ENCODE measurements at places on chromosomes 2 and 18. TPM values are rescaled to one million over a fixed set of nuclear protein-coding genes. Genes with fewer than 3 reads are reported as not detected.
A peak's percentile ranks its signal among the peaks of the same experiment; 100 is the strongest.

GRCh38 chr2:236341067-236341466, 76.9 kb upstream of the ASB18 start:
- no peaks in the 10 kb centered on the region for H3K36me3 ChIP-seq
- peaks cover 14% of the 10 kb centered on the region for H3K27me3 ChIP-seq
- H3K4me3 ChIP-seq, result no peak overlapping the region
- DNase-seq, result no peak
- no peak overlapping the region for H3K27ac ChIP-seq

DNA sequence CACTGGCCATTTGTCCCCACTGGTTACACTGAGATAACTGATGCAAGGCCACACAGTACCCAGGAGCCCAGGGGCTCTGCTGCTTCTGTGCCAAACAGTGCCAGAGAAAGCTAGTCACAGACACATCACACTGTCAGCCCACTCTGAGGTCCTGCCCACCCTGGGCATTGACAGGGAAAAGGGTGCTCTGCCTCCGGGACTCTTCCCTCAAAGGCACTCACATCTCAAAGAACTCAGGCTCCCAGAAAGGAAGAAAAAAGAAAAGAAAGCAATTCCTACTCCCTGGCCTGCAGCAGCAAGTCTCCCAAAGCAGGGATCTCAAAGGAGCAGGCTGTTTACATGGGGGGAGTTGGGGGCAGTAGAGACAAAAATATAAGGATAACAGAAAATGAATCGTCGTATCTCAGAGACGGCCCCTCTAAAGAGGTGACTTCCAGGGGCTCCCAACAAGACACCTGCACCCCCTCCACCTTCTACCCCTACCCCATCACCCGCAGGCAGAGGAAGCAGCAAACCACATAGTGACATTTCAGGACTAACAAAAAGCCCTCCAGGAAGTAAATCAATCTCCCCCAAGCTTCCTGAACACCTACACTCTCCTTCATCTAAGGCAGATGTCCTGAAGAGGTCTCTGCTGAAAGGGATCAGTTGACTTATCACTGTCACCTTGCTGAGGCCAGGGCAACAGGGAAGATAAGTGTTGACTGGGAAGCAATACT, 247.6 kb downstream of the TNS1 start:
- peaks cover 3% of the 10 kb centered on the region for H3K36me3 ChIP-seq
- H3K27me3 ChIP-seq, result no peaks in the 10 kb centered on the region
- no peak for DNase-seq
- H3K4me3 ChIP-seq, result no peak overlapping the region

DNA sequence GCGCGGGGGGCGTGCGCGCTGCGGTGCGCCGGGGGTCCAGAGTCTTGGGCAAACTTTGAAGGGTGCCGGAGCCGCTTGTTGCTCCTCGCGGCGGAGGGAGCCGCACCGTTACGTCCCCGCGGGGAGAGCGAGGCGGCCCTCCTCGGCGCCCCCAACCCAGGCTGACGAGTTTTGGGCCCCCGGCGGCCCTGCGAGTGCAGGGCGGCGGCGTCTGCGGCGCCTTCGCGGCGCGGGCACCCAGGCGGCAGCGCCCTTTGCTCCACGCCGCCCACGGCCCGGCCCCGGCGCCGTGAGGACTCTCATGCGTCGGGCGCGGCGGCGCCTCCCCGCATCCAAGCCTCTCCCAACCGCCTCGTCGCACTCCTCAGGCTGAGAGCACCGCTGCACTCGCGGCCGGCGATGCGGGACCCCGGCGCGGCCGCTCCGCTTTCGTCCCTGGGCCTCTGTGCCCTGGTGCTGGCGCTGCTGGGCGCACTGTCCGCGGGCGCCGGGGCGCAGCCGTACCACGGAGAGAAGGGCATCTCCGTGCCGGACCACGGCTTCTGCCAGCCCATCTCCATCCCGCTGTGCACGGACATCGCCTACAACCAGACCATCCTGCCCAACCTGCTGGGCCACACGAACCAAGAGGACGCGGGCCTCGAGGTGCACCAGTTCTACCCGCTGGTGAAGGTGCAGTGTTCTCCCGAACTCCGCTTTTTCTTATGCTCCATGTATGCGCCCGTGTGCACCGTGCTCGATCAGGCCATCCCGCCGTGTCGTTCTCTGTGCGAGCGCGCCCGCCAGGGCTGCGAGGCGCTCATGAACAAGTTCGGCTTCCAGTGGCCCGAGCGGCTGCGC, 814 bp downstream of the FZD7 start:
- peak overlapping the region; percentile 88 for H3K4me3 ChIP-seq
- 0 out of 2 replicates have a peak, but pooled peaks cover 1% of the 10 kb centered on the region for H3K27me3 ChIP-seq
- H3K36me3 ChIP-seq, result peaks cover 18% of the 10 kb centered on the region
- peak overlapping the region; percentile 87 for H3K27ac ChIP-seq
- DNase-seq, result no peak
- peaks cover 24% of the 10 kb centered on the region for H3K4me1 ChIP-seq

DNA sequence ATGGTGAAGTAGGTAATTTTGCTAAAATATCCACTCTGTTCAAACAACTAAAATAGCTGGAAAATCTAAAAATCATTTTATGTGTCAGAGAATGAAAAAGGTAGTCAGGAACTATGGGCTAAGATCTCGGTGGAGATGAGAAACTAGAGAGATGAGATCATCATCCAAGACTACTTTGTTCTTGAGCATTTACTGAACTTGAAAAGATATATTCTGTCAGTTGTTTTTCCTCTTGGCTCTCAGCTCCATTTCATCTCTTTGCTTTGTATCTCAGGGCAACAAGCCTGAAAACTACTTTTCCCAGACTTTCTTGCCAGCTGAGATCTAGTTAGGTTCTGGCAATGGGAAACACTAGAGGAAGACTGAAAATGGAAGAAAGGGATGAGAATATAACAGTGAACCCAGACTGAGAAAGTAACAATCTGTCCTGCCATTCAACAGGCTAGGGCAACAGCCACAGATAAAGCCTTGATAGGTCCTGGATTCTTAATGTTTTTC, 346.2 kb upstream of the MEX3C start:
- H3K27ac ChIP-seq, result no peak overlapping the region
- DNase-seq, result no peak
- H3K4me3 ChIP-seq, result no peak overlapping the region
- no peaks in the 10 kb centered on the region for H3K4me1 ChIP-seq
- 0 out of 2 replicates have a peak, but pooled peaks cover 6% of the 10 kb centered on the region for H3K36me3 ChIP-seq
- H3K27me3 ChIP-seq, result no peaks in the 10 kb centered on the region

GRCh38 chr2:31402388-31402787, 12.2 kb downstream of the XDH start:
- peaks cover 3% of the 10 kb centered on the region for H3K27me3 ChIP-seq
- H3K27ac ChIP-seq, result peak overlapping the region; percentile 99
- H3K4me1 ChIP-seq, result peaks cover 70% of the 10 kb centered on the region
- peaks cover 10% of the 10 kb centered on the region for H3K36me3 ChIP-seq
- H3K4me3 ChIP-seq, result peak overlapping the region; percentile 74

DNA sequence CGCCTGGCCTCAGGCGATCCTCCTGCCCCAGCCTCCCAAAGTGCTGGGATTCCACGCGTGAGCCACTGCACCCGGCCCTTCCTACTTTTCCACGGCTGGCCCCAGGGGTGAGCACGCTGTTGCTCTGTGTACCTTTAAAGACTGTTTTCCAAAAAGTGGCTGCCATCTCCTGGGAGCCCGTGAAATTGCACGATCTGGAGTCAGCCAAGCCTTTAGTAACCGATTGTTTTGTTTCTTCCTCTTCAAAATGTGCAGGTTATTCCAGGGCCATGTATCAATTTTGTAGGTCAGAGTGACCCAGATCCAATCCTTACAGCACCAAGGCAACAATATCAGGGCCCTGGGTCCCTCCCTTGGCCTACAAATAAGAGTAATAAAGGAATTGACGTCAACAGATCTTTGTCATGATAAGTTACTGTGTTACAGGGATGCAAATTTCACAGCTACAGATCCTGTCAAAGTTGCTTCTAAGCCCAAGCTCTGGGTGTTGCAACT, 135.6 kb upstream of the ZNF236 start:
- H3K27ac ChIP-seq, result peak overlapping the region; percentile 23
- peaks cover 12% of the 10 kb centered on the region for H3K4me1 ChIP-seq
- peak overlapping the region; percentile 25 for H3K4me3 ChIP-seq
- DNase-seq, result peak; percentile 61
- peaks cover 37% of the 10 kb centered on the region for H3K27me3 ChIP-seq

- peaks cover 5% of the 10 kb centered on the region for H3K27me3 ChIP-seq
- no peaks in the 10 kb centered on the region for H3K4me1 ChIP-seq
- H3K36me3 ChIP-seq, result no peaks in the 10 kb centered on the region
- no peak for DNase-seq
Measured at GRCh38 chr2:233810385-233810784, 32.3 kb downstream of the MROH2A start.

DNA sequence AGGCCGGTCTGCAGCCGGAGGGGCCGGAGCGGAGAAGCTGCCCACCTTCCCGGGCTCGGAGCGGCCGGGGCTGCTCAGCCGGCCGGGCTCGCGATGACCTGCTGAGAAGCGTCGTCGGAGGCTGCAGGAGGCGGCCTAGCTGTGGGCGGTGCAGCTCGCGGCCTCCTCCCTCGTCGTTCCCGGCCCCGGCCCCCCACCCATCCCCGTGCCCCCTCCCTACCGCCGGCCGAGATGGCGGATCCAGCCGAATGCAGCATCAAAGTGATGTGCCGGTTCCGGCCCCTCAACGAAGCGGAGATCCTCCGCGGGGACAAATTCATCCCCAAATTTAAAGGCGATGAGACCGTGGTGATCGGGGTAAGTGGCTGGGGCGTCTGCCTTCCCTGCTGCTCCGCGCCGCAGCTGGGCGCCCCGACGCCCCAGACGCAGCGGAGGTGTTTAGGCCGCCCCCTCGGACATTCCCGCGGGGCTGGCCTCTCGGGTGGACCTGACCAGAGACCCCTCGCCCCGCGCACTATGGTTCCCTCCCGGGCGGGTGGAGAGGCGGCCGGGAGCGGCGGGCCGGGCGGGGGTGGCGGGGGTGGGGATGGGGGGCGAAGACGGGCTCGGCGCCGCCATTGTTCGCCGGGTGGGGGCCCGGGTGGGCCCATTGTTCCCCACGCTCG, 492 bp downstream of the KIF5C start:
- H3K4me3 ChIP-seq, result no peak overlapping the region
- no peak overlapping the region for H3K27ac ChIP-seq

- H3K36me3 ChIP-seq, result peaks cover 6% of the 10 kb centered on the region
- no peak for DNase-seq
- no peak overlapping the region for H3K27ac ChIP-seq
- H3K4me3 ChIP-seq, result no peak overlapping the region
Measured at GRCh38 chr18:6363216-6363615, 51.5 kb downstream of the L3MBTL4 start.

DNA sequence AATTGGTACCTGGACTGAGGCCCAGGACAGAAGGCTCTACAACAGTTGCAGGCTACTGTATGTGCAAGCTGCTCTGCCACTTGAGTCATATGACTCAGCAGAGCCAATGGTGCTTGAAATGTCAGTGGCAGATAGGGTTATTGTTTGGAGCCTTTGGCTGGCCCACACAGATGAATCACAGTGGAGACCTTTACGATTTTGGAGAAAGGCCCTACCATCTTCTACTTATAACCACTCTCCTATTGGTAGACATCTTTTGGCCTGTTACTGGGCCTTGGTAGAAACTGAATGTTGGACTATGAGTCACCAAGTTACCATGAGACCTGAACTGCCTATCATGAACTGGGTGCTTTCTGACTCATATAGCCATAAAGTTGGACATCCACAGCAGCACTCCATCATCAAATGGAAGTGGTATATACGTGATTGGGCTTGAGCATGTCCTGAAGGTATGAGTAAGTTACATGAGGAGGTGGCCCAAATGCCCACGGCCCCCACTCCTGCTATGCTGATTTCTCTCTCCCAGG, 88.9 kb upstream of the NRXN1 start:
- no peaks in the 10 kb centered on the region for H3K27me3 ChIP-seq
- H3K27ac ChIP-seq, result no peak overlapping the region
- H3K4me1 ChIP-seq, result no peaks in the 10 kb centered on the region
- H3K36me3 ChIP-seq, result no peaks in the 10 kb centered on the region

- no peak for DNase-seq
- H3K4me3 ChIP-seq, result no peak overlapping the region
- H3K27ac ChIP-seq, result peak overlapping the region; percentile 27
Measured at GRCh38 chr2:101733257-101733993, 35.9 kb downstream of the MAP4K4 start.

DNA sequence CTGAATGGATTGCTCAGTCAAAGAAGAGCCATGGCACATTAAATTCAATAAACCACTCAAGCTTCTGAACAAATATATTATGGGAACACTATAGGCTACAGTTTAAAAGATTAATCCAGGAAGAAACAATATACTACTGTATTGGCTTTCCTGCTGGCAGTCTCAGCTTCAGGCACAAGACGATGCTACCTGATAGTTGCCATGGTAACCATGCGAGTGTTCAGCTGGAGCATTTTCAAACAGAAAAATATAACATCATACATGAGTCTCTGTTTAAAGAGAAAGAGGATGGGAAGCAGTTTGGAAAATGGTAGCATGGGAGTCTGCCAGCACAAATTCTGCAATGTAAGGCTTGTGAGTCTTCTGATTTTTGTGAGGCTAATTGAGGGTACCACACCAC, 65.9 kb upstream of the CPO start:
- no peak overlapping the region for H3K4me3 ChIP-seq
- no peaks in the 10 kb centered on the region for H3K36me3 ChIP-seq
- H3K27me3 ChIP-seq, result no peaks in the 10 kb centered on the region

- no peaks in the 10 kb centered on the region for H3K36me3 ChIP-seq
- peaks cover 35% of the 10 kb centered on the region for H3K27me3 ChIP-seq
- H3K4me3 ChIP-seq, result no peak overlapping the region
- DNase-seq, result no peak
- no peak overlapping the region for H3K27ac ChIP-seq
- no peaks in the 10 kb centered on the region for H3K4me1 ChIP-seq
Measured at GRCh38 chr2:236348279-236348678, 84.1 kb upstream of the ASB18 start.

- DNase-seq, result no peak
- H3K36me3 ChIP-seq, result no peaks in the 10 kb centered on the region
- no peak overlapping the region for H3K27ac ChIP-seq
- H3K4me3 ChIP-seq, result no peak overlapping the region
- H3K27me3 ChIP-seq, result peaks cover 10% of the 10 kb centered on the region
Measured at GRCh38 chr2:218331745-218332144, 24.9 kb upstream of the CATIP start.

- H3K27me3 ChIP-seq, result peaks cover 9% of the 10 kb centered on the region
- no peak overlapping the region for H3K27ac ChIP-seq
- H3K4me1 ChIP-seq, result peaks cover 7% of the 10 kb centered on the region
- no peak overlapping the region for H3K4me3 ChIP-seq
- DNase-seq, result peak; percentile 14
Measured at GRCh38 chr2:118697781-118698180, 149.7 kb downstream of the EN1 start.

DNA sequence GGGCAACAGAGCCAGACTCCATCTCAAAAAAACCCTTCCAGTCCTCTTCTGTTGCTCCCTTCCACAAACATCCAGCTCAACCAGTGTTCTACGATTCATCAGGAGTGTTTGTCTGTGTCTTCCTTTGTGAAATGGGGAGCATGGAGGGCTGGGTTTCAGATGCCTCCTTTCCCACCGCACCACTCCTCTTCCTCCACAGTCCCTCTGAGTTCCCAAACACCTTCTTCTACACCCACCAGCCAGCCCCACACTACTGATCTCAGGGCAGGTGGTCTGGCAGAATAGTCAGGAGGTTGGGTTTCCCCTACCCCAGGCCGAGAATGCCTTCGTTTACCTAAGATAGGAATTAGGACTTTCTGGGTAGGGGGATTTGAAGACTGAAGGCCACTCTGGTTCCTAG, 36.9 kb downstream of the NGEF start:
- DNase-seq, result no peak
- no peak overlapping the region for H3K27ac ChIP-seq
- no peak overlapping the region for H3K4me3 ChIP-seq
- peaks cover 17% of the 10 kb centered on the region for H3K4me1 ChIP-seq
- peaks cover 22% of the 10 kb centered on the region for H3K27me3 ChIP-seq
- H3K36me3 ChIP-seq, result no peaks in the 10 kb centered on the region

Gene ITGB6
- total RNA-seq, result not detected

Gene HK2
- total RNA-seq, result 26.2 TPM

Gene ATP6V1B1
- not detected for total RNA-seq

Gene HOXD11
- total RNA-seq, result 8.1 TPM

Gene CPLX4
- total RNA-seq, result not detected

Gene NT5C1B
- total RNA-seq, result not detected

Gene IAH1
- 78.8 TPM for total RNA-seq

Gene TTC32
- total RNA-seq, result 4.3 TPM

Data from HFFc6 (cell line).